Lower leg skin (tissue), 4 donors: ENCODE measurements at places on chromosomes 2 and 18.

DNA sequence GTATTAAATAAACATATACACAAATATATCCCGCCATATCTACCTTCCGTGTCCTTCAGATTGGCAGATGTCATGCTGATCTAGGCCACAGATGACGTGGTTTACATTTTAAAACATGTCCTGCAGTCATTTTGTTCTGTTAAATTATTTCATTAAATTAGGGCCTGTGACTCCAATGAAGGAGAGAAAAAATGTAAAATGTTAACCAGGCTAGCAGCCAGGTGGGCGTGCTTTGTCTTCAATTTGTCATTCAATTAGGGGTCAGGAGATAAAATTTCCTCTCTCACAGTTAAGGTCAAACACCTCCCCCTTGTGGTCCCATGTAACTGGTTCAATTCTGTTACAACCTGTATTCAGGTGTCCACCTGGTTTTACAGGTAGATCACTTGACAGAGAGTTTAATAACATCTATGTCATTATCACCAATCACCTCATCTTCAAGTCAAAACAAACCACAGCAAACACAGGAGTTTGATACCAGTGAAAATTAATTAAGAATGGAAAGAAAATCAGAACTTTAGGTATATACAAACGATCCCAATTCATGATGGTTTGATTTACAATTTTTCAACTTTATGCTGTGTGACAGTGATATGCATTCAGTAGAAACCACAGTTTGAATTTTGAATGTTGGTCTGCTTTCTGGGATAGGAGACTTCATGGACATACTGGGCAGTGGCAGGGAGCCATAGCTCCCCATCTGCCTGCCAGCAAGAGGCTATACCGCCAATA lies 339.4 kb downstream of the CMPK2 start:
- no peak for DNase-seq

DNA sequence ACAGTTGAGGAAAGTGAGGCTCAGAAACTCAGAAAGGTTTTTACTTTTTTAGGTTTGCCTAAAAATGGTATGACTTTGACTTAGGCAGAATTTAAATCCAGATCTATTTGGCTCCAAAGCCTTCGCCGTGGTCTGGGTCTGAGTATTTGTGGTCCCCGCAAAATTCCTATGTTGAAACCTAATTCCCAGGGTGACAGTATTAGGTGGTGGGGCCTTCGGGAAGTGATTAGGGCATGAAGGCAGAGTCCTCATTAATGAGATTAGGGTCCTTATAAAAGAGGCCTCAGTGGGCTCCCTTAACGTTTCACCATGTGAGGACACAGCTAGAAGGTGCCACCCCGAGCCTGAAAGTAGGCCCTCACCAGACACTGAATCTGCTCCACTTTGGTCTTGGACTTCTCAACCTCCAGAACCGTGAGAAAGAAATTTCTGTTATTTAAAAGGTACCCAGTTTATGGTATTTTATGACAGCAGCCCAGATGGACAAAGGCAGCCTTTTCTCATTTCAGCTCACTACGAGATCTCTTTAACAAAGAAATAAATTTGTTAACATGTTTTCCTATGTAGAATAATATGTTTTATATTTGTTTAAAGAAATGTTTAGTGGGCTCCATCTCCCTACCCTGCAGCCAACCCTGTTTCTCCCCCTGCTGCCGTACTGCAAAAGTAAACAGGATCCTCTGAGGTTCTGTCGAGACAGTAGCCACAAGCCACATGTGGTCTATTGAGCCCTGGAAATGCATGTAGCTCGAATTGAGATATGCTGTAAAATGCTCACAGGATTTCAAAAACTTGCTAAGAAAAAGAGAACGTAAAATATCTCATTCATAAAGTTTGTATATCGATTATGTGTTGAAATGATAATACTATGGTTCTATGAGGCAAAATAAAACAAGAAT lies 80.6 kb downstream of the MOGAT1 start:
- DNase-seq = peak; percentile 61

GRCh38 chr2:233131936-233132720 lies 72.0 kb downstream of the INPP5D start:
- DNase-seq = no peak

DNA sequence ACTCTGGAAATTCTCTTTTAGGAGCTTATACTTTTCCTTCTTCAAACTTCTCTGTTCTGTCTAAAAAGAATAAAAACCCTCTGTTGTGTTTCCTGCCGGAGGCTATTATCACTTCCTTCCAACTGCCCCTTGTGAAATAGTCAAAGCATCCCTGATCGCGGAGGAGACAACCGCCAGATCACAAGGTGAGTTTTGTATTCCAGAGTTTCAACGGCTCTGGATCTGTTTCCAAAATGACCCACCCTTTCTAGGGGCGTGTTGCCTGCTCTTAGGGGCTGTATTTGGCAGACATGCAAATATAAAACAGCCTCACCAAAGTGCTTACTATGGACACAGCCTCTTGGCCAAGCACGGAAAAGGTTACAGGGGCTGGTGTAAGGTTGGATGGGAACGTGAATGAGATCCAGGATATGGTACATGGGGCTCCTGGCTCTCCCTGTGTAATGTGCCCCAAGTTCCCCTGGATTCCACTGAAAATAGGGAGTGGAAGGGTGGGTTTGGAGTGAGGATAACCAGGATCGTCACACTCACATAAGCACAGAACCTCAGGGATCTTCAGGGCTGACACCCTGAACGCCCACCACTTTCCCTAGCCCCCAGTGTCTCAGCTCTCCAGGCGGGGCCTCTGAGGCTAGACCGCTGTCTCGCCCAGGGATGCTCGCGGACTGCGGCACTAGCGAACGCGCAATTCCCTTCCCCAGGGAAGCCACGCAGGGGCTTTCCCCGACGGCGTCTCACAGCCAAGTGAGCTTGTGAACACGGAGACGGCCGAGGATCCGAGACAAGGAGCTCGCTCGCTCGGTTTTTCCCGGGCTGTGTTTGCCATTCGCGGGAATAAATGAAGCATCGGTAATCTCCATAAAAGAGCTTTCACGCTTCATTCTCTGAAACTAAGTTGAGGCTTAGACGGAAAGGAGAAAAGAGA lies 14.4 kb downstream of the EN1 start:
- peak; percentile 87 for DNase-seq

DNA sequence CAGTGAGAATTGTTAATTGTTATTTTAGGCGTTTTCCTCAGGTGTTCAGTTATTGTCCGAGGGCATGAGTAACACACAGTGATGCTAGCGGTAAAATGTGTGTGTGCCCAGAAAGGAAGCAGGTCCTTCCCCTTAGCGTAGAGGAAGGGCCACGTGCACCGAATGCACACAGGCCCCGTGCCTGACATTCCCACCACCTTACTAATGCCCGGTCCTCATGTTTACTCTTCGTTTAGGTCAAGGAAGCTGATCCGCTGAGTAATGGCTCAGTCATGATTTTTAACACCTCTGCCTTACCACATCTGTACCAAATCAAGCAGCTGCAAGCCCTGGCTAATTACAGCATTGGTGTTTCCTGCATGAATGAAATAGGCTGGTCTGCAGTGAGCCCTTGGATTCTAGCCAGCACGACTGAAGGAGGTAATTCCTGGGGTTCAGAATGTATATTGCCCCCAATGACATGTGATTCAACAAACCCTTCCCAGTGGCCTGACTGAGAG lies 76.7 kb downstream of the MERTK start:
- no peak for DNase-seq

DNA sequence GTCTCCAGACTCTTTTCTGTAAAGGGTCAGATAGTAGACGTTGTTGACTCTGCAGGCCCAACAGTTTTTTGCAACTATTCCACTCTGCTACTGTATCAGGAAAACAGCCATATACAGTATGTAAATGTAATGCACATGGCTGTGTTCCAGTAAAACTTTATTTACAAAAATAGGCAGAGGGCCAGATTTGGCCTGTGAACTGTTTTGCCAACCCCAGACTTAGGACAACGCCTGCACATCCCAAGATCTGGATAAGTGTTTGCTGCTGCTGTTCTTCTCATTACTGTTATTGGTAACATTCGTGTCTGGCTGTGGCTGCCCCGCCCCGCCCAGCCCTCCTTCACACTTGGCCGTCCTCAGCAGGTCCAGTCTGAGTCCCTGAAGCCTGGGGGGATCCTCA lies 94.6 kb upstream of the MCFD2 start:
- DNase-seq = no peak

GRCh38 chr2:227020416-227020815 lies 143.6 kb downstream of the COL4A4 start:
- DNase-seq = peak; percentile 40

- DNase-seq = no peak
Measured at GRCh38 chr2:211898702-211899101, 639.9 kb downstream of the ERBB4 start.

- peak; percentile 90 for DNase-seq
Measured at GRCh38 chr2:176111309-176111663, 4.2 kb downstream of the HOXD11 start.

DNA sequence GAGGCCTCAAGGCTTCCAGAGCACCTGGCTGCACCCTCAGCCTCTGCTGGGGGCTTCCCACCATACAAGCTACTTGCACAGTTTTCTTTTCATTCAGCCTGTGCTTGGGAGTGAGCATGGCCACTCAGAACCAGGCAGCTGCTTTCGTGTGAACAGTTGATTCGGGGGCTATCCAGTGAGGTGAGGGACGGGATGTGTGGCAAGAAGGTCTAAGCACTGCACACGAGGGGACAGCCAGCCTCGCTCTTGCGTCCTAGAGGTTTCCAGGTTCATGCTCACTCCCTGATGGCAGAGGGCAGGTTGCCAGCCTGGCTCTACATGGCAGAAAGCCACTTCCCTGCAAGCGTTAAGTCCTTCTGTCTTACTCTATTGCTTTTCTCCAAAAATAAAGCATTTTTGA lies 146.2 kb downstream of the MBP start:
- no peak for DNase-seq

- DNase-seq = no peak
Measured at GRCh38 chr18:46356278-46357033, 252.3 kb downstream of the HAUS1 start.

DNA sequence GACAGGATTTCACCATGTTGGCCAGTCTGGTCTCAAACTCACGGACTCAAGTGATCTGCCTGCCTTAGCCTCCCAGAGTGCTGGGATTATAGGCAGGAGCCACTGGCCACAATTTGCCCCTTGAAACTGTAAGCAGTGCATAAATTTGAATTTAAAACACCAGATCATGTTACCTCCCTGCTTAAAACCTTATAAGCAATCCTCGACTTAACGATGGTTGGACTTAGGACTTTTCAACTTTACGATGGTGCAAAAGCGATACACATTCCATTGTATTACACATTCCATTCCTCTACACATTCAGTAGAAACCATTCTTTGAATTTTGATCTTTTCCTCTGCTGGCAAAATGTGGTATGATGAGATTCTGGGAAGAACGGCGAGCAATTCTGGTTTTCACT lies 23.2 kb upstream of the EFR3B start:
- DNase-seq = no peak

- peak; percentile 88 for DNase-seq
Measured at GRCh38 chr2:43269706-43270105, 43.3 kb upstream of the ZFP36L2 start.

DNA sequence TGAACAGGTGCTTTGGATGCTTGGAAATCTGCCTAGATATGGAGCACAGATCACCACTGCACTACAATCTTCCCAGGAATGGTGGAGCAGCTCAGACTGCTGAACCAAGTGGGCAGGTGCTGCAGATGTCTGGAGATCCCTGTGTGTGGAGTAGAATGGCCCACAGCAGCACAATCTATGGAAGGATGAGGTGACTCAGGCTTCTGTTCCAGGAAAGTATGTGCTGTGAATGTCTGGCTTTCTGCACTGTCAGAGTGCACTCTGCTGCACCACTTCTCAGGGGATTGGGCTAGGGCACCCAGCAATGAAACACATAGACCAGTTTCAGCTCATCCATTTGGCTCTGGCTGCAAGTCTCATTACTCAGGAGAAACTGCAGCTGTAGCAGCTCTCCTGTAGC lies 865.4 kb upstream of the NXPH2 start:
- DNase-seq = no peak

DNA sequence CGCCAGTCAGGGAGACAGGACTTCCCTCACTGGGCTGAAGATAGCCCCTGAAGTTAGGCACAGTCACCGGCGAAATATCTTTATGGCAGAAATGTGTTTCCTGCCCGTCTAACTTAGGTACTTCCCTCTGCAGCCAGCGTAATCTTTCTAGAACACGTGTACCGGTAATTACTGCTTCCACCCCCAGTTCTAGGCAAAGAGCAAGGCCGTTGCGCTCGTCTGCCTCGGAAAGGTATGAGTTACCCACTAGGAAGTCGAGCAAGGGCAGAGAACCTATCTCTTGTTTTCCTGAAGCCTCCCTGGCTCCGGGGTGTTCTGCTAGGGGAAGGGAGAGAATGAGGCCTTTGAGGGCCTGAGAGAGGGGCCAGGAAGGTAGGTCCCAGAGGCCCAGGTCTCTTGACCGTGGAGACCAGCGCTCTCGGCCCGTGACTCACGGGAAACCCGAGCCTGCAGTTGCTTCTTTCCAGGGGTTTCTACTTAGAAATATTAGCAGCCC lies 70.0 kb downstream of the TWSG1 start:
- no peak for DNase-seq

DNA sequence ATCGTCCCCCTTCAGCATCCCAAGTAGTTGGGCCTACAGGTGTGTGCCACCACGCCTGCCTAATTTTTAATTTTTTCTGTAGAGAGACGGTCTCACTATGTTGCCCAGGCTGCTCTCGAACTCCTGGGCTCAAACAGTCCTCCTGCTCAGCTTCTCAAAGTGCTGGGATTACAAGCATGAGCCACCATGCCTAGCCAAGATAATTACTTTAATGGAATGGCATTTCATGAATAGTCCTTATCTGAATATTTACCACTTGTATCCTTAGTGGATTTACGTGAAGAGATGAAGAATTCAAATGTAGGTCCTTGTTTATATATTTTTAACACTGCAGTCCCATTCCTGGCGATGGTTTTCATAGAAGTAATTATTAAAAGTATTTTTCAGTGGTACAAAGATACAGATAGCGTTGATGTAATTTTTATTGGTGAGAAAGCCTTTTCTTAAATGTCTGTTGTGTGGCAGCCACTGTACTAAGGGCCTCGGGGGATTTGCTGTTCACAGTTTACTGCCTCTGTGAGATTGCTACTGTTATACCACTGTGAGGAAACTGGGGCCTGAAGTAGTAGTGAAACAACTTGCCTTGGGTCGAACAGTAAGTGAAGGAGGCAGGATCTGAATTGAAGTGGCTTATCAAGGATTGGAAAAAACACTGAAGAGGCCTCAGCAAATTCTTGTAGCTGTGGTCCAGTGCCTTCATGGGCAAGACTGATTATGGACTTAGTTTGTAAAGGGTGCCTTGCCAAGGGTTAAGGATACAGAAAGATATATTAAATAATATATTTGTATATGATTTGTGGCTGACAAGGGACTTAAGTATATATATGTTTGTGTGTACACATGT lies 151.2 kb downstream of the PRPF40A start:
- DNase-seq = no peak

GRCh38 chr2:222709191-222709891 lies 37.9 kb downstream of the MOGAT1 start:
- peak; percentile 93 for DNase-seq

DNA sequence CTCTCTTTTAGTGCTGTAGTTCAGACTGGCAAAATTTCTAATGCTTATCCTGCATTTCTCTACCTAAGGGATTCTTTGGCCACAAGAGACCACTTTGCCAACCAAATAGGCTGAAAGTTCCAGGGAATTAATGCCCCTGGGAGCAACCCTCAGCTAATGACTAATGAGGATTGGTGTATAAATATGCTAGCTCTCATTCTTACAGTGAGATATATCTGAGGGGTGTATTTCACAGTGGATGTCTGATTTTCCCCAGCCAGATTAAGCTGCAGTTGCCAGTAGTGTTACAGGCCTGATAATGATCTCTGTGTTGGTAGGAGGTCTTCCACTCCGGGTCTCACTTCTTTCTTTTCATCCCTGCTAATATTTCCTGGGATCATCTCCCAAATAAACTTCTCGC lies 90.4 kb downstream of the GULP1 start:
- DNase-seq = no peak

- DNase-seq = no peak
Measured at GRCh38 chr2:190569994-190570755, 35.7 kb upstream of the NEMP2 start.
